ENCODE measurements at places on chromosomes 4 and X. TPM values are rescaled to one million over a fixed set of nuclear protein-coding genes. Genes with fewer than 3 reads are reported as not detected.
A peak's percentile ranks its signal among the peaks of the same experiment; 100 is the strongest.

Gene SMPX
- total RNA-seq = 11.0 TPM

DNA sequence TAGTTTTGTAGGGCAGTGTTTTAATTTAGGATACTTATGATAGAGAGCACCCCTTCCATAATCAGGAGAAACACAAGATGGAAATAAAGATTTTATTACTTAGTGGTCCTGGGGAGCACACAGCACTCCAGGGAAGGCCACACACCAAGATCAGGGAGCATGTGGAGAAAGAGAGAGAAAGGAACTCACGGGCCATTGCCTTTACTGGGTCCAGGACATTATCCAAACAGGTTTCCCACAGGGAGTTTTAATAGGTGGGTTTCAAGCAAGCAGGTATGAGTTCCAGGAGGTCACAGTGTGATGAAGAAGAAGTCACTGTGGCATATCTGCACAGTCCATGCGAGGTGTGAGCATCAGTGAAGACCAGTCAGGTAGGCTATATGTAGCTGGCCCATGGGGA is 46.8 kb downstream of the NFKB1 start:
- DNase-seq = no peak
- H3K4me1 ChIP-seq = peaks cover 12% of the 10 kb centered on the region
- no peak overlapping the region for H3K27ac ChIP-seq
- no peak overlapping the region for H3K4me3 ChIP-seq
- H3K36me3 ChIP-seq = peaks cover 25% of the 10 kb centered on the region
- H3K27me3 ChIP-seq = no peaks in the 10 kb centered on the region

Gene TSC22D3
- 328 TPM for total RNA-seq

DNA sequence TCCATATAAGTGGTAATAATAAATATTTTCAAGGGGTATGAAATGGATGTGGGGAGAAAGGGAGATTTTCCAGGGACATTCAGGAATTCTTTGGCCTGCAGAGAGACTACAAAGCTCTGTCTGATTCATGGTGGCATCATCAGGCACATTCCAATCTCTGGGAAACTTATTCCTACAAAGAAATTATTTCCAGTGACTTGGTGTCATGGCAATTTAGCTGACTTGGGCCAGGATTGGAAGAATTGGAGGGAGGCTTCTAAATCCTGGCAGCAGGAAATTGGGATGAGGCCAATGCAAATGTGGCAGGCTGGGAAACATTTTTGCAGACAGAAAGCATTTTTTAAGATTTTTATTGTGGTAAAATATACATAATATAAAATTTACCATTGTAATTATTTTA is 204.6 kb downstream of the RTL9 start:
- no peaks in the 10 kb centered on the region for H3K4me1 ChIP-seq
- no peaks in the 10 kb centered on the region for H3K27me3 ChIP-seq
- H3K27ac ChIP-seq = no peak overlapping the region
- H3K36me3 ChIP-seq = no peaks in the 10 kb centered on the region

Gene NAP1L3
- total RNA-seq = not detected

DNA sequence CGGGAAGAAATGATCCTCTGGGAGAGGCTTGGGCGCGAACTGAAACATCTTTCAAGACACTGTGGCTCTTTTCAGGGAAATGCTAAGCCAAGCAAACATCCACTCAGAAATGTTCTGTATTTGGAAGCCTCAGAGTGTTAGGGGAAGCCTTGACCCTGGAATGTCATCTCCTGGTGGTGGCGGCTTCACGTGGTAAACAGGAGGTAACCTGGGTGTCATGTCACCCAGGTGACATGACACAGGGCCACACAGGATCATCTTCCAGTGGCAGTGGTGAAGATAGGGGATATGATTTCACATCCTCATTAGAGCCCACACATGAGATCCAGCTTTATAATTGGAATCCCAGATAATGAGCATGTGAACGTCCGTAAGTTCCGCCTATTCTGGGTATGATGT is 140.0 kb downstream of the TBL1X start:
- no peak overlapping the region for H3K27ac ChIP-seq
- DNase-seq = no peak
- H3K27me3 ChIP-seq = no peaks in the 10 kb centered on the region
- H3K4me1 ChIP-seq = no peaks in the 10 kb centered on the region

DNA sequence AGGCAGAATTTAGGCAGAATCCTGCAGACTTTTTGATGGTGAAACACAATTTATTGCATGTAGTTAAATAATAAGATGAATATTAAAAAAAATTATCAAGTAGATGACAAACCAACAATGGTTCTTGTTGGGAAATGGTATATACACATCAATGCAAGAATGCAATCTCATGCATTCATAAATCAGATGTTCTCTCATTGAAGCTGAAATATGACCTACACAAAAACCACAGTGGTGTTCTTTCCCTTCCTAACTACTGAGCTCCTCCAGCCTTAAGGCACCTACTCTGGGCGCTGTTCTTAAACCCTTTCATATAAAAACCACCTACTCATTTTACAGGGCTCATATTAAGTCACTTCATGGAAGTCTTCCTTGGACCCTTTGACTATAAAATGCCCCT is 64.1 kb downstream of the ANTXR2 start:
- no peak overlapping the region for H3K4me3 ChIP-seq
- no peaks in the 10 kb centered on the region for H3K4me1 ChIP-seq
- H3K27me3 ChIP-seq = no peaks in the 10 kb centered on the region
- H3K36me3 ChIP-seq = peaks cover 34% of the 10 kb centered on the region
- DNase-seq = no peak
- no peak overlapping the region for H3K27ac ChIP-seq

DNA sequence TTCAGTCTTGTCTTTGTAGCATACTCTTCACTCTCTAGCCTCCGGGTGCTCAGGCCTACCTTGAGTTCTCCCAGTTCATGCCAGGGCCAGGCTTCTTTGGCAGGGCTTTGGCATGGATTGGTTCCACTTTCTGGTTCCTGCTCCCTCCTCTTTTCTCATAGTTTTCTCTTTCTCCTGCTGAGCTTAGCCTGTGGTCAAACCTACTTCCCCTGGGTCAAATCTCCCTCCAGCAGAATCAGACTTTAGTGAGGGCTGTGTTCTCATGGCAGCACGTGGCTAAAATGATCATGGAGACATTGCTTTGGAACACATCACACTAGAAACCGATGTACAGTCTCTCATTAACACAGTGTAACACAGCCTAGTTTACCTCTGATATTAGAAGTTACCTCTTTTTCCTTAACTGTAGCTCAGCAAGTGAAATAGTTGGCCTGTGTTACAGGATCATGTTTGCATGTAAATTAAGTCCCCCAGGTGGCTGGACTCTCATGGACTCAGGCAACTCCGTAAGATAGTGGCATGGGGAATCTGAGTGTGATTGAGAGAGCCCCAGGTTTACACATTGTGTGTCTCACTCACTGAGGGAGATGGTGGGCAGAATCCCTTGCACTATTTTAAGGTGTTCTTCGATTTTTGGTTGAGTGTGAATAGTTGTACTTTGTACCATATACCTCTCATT is 13.3 kb downstream of the RAB9A start:
- no peaks in the 10 kb centered on the region for H3K36me3 ChIP-seq
- H3K27me3 ChIP-seq = no peaks in the 10 kb centered on the region
- no peak for DNase-seq
- peaks cover 5% of the 10 kb centered on the region for H3K4me1 ChIP-seq

- H3K27ac ChIP-seq = no peak overlapping the region
- no peak for DNase-seq
- no peaks in the 10 kb centered on the region for H3K27me3 ChIP-seq
- no peaks in the 10 kb centered on the region for H3K4me1 ChIP-seq
These were observed 32.7 kb upstream of the NKRF start for GRCh38 chrX:119638725-119639471.

Gene CPZ
- total RNA-seq = 13.2 TPM

Gene DGAT2L6
- total RNA-seq = not detected

- H3K4me1 ChIP-seq = no peaks in the 10 kb centered on the region
- DNase-seq = no peak
- H3K36me3 ChIP-seq = no peaks in the 10 kb centered on the region
- H3K27me3 ChIP-seq = no peaks in the 10 kb centered on the region
- H3K27ac ChIP-seq = no peak overlapping the region
- no peak overlapping the region for H3K4me3 ChIP-seq
These were observed 408.6 kb downstream of the ADAM29 start for GRCh38 chr4:175326796-175327195.

- peaks cover 14% of the 10 kb centered on the region for H3K4me1 ChIP-seq
- no peaks in the 10 kb centered on the region for H3K27me3 ChIP-seq
- H3K4me3 ChIP-seq = no peak overlapping the region
- no peaks in the 10 kb centered on the region for H3K36me3 ChIP-seq
- DNase-seq = no peak
These were observed 141.3 kb downstream of the MGST2 start for GRCh38 chr4:139806929-139807328.

Gene COL4A6
- 22.9 TPM for total RNA-seq

Gene SEL1L3
- total RNA-seq = 133 TPM

GRCh38 chr4:112523764-112524505 is 8.0 kb upstream of the NEUROG2 start:
- peak overlapping the region; percentile 39 for H3K4me3 ChIP-seq
- H3K4me1 ChIP-seq = peaks cover 20% of the 10 kb centered on the region
- peaks cover 87% of the 10 kb centered on the region for H3K27me3 ChIP-seq
- no peaks in the 10 kb centered on the region for H3K36me3 ChIP-seq
- DNase-seq = peak; percentile 83
- no peak overlapping the region for H3K27ac ChIP-seq

GRCh38 chr4:54726907-54727306 is 69.2 kb downstream of the KIT start:
- no peaks in the 10 kb centered on the region for H3K4me1 ChIP-seq
- no peak overlapping the region for H3K4me3 ChIP-seq
- no peaks in the 10 kb centered on the region for H3K36me3 ChIP-seq
- H3K27me3 ChIP-seq = no peaks in the 10 kb centered on the region
